ENCODE measurements at places on chromosomes 7 and 10. TPM values are rescaled to one million over a fixed set of nuclear protein-coding genes. Genes with fewer than 3 reads are reported as not detected.

GRCh38 chr7:150339409-150339809 lies 2.0 kb downstream of the RARRES2 start:
- H3K27me3 ChIP-seq: peaks cover 20% of the 10 kb centered on the region
- peaks cover 8% of the 10 kb centered on the region for H3K4me1 ChIP-seq
- no peaks in the 10 kb centered on the region for H3K36me3 ChIP-seq
- no peak overlapping the region for H3K4me3 ChIP-seq
- H3K27ac ChIP-seq: no peak overlapping the region
- DNase-seq: no peak

DNA sequence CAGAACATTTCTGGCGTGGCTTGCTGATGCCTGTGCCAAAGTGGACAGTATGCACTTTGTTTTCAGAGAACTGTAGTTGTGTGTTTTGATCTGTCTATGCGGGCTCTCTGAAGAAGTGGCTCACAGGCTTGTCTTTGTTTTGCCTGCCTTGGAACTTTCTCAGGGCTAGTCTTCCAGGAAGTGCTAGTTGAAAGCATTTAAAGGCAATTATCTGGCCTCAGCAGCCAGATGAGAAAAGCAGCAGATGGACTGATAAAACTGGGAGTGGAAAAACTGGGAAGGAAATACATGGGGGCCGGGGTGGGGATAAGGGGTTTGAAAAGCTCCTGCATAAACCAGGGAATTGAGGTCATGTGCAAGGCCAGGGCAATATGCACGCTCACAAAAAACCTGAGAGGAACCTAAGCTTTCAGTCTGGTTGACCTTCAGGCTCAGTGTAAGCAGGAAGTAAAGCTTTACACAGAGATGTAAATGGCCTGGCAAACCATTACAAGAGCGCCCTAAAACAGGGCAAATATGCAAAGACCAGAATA lies 94.5 kb downstream of the ZNF33B start:
- H3K4me1 ChIP-seq: no peaks in the 10 kb centered on the region
- H3K4me3 ChIP-seq: no peak overlapping the region
- DNase-seq: no peak
- no peaks in the 10 kb centered on the region for H3K27me3 ChIP-seq
- H3K36me3 ChIP-seq: peaks cover 69% of the 10 kb centered on the region

DNA sequence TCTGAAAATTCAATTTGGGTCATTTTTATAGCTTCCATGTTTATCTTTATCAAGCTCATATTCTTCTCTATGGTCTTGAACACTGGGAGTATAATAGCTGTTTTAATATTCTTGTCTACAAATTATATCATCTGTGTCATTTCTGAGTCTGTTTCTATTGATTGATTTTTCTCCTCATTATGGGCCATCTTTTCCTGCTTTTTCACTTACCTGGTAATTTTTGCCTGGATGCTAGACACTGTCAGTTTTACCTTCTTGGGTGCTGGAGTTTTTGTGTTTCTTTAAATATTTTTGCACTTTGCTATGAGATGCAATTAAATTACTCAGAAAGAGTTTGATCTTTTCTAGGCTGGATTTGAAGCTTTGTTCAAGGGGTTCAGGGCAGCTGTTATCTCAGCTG lies 26.8 kb upstream of the KDM7A start:
- no peak overlapping the region for H3K27ac ChIP-seq
- peaks cover 11% of the 10 kb centered on the region for H3K36me3 ChIP-seq
- peaks cover 9% of the 10 kb centered on the region for H3K27me3 ChIP-seq

The EFCAB10 gene
- not detected for total RNA-seq

The MPP7 gene
- total RNA-seq: 2.7 TPM

The CREB5 gene
- total RNA-seq: not detected

The STEAP4 gene
- total RNA-seq: not detected

Data from natural killer cell treated with Interleukin-12 subunit alpha and Interleukin-12 subunit beta and Interleukin-15 and Interleukin-18, amount 100 ng/mL, for 72 hours (primary cell).